T-helper 2 cell treated with Interferon-gamma antibody and Interleukin-4, amounts not matched to agents 100 ng/mL and 5 ng/mL, for 36 hours (primary cell): ENCODE measurements at places on chromosomes 16 and 17. TPM values are rescaled to one million over a fixed set of nuclear protein-coding genes. Genes with fewer than 3 reads are reported as not detected.

The FZD2 gene
- 0.30 and 0.52 TPM in 2 replicates for total RNA-seq

The MAP2K6 gene
- 10.0 and 10.7 TPM in 2 replicates for total RNA-seq

The HAS3 gene
- total RNA-seq = 0.86 and 1.1 TPM in 2 replicates

The COPZ2 gene
- 3.9 and 4.0 TPM in 2 replicates for total RNA-seq

The GGT6 gene
- 0.07 TPM in 1 of 2 replicates, not detected in the other for total RNA-seq

The LLGL2 gene
- 19.1 and 20.5 TPM in 2 replicates for total RNA-seq

The GCGR gene
- 0.07 TPM in 1 of 2 replicates, not detected in the other for total RNA-seq

The NLRC3 gene
- 89.9 and 95.4 TPM in 2 replicates for total RNA-seq

The ZNF385C gene
- not detected in 2 replicates for total RNA-seq

The DNAI2 gene
- 0.36 and 0.50 TPM in 2 replicates for total RNA-seq

The CAVIN1 gene
- total RNA-seq = 3.5 TPM in 2 replicates

The TMEM186 gene
- total RNA-seq = 10.0 and 11.8 TPM in 2 replicates

The KRTAP2-1 gene
- total RNA-seq = not detected in 2 replicates
